Activated naive CD4-positive, alpha-beta T cell treated with anti-CD3 and anti-CD28 coated beads for 36 hours (primary cell): ENCODE measurements at places on chromosomes 2 and 18.

GRCh38 chr2:25582077-25582830 lies 91.1 kb downstream of the DTNB start:
- DNase-seq, result no peak

DNA sequence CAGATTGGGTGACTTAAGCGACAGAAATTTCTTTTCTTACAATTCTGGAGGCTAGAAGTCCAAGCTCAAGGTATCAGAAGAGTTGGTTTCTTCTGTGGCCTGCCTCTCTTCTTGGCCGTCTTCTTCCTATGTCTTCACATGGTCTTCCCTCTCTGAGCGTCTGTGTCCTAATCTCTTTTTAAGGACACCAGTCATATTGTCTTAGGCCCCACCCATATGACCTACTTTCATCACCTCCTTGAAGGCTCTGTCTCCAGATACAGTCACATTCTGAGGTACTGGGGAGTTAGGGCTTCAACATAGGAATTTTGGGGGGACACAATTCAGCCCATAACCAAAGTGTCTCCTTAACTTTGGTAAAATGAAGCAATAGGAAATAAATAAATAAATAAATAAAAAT lies 110.9 kb upstream of the EPC2 start:
- no peak for DNase-seq

DNA sequence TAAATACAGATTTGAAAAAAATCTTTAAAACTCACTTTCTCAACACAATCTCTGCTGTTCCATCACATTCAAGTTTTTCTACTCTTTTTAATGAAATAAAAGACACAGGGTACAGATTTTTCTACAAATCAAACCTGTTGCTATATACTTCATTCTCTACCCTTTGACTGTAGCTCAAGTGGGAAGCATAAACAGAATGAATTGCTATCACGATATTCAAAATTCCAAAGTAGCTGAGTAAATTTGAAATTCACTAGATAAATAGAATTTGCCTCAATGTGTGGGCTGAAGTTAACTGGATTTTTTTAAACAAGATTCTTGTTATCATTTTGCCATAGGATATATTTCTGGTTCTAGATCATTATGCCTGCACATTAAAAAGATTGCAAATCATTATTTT lies 185.9 kb downstream of the ZNF521 start:
- no peak for DNase-seq

GRCh38 chr2:124561486-124561885 lies 536.4 kb downstream of the CNTNAP5 start:
- DNase-seq, result no peak
